HTR-8/SVneo (cell line): ENCODE measurements at places on chromosomes 5 and 9.

GRCh38 chr9:111969061-111969460 lies 72.4 kb downstream of the UGCG start:
- no peak for DNase-seq

GRCh38 chr5:178899289-178899688 lies 3.6 kb downstream of the ZFP2 start:
- no peak for DNase-seq

GRCh38 chr9:116951588-116952435 lies 264.7 kb downstream of the TRIM32 start:
- no peak for DNase-seq

GRCh38 chr9:116549061-116549664 lies 137.9 kb upstream of the TRIM32 start:
- DNase-seq = peak; percentile 82

- no peak for DNase-seq
Observed at GRCh38 chr5:127294829-127295228, 4.2 kb downstream of the MEGF10 start.

DNA sequence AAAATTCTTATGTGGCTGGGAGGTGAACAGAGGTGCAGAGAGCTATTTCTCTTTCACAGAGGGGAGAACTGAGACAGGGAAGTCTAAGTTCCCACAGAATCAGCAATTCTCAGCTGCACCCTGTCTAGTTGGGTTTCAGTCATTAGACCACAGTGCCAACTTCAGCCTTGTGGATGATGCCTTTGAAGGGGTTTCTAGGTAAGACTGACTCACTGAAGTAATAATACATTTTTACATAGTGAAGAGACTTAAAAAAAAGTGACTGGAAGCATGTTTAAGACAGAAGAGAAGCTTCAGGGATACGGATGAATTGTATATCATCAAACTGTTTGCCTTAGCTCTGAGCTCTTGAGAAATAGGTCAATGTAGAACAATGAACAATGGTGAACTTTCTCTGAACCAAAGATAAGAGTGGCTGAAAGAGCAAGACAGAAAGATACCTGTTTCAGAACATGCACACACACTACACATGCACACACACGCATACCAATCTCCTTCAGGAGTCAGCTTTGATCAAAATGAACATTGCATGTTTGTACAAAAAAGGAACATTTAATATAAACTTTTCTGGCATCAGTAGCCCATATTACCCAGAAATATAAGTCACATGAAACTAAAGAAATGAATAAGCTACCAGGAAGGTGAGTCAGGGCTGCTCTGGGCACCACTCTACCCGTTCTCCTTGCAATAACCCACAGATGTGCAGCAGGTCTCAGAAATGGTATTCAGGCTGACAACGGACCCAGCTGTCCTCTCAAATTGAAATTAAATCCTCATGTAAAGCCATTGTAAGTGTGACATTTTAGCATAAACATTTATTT lies 12.6 kb upstream of the FYB1 start:
- DNase-seq = no peak

GRCh38 chr5:36054647-36055046 lies 12.0 kb downstream of the UGT3A2 start:
- no peak for DNase-seq

GRCh38 chr9:76571288-76571687 lies 112.3 kb downstream of the GCNT1 start:
- DNase-seq = no peak

- no peak for DNase-seq
Observed at GRCh38 chr5:96922499-96923244, 13.2 kb upstream of the LNPEP start.

- no peak for DNase-seq
Observed at GRCh38 chr9:8769153-8769552, 969.6 kb upstream of the DMAC1 start.

DNA sequence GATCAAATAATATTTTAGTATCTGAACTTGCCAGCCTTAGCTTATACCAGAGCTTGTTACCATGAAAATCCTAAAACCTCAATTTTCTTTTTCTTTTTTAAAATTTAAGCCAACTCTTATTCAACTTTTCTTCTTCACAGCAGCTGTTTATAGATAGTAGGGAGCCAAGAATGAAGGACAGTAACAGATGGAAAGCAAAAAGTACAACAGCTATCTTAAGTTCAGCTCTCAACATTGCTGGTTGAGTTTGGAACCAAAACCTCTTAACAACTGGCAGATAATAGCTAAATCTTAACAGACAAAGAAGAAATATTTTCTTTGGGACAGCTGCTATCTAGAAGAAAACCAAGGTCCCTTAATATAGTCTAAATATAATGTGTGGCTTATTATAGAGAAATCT lies 74.7 kb downstream of the PJA2 start:
- DNase-seq = no peak

- DNase-seq = no peak
Observed at GRCh38 chr5:67875601-67876000, 340.0 kb upstream of the PIK3R1 start.

DNA sequence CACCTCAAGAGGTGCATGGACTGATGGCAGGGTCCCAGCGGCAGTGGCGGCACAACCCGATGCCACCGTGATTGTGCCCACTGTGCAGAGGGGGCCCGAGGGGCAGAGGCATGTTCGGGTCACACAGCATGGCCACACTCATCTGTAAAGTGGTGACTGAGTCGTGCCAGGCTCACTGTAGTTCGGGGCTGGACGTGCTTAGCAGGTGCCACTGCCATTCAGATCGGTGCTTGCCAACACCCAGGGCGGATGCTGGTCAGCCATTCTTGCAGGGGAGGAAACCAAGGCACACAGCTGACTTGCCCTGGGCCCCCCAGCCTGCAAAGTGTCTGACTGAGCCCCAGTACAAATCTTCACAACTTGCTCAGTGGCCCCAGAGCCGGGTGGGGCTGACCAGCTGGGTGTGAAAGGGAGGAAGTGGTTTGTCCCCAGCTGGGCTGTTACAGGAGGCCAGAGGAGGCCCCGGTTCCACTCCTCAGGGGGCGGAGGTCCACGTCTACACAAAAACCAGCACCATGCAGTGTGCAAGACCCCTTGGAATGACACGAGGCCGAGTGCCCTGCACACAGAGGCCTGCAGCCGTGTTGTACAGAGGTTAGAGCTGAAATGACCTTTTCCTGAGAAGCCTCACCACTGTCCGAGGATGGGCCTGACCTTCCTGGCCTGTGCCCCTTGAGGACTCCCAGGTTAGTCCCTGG lies 17.9 kb downstream of the FGD3 start:
- DNase-seq = no peak

GRCh38 chr9:117151716-117152115 lies 263.1 kb downstream of the ASTN2 start:
- DNase-seq = no peak

- no peak for DNase-seq
Observed at GRCh38 chr5:10639846-10640368, 76.0 kb downstream of the ANKRD33B start.

DNA sequence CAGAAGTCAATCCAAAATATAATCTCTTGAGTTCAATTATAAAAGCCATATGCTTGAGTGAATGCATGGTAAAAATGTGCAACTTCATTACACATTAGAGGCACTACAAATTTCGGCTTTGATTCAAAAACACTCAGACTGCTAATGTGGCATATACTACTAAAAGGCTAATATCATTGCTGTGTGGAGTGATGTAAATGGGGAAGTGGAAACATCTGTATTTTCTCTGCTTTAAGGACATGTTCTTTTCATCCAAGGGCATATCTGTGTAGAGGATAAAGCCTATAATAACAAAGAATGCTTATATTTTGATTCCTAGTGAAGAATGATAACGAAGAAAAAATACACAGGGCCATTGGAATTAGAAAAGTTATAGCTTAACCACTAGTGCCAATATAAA lies 643.9 kb upstream of the ZNF608 start:
- DNase-seq = no peak

GRCh38 chr5:174998131-174998730 lies 273.8 kb downstream of the MSX2 start:
- no peak for DNase-seq

DNA sequence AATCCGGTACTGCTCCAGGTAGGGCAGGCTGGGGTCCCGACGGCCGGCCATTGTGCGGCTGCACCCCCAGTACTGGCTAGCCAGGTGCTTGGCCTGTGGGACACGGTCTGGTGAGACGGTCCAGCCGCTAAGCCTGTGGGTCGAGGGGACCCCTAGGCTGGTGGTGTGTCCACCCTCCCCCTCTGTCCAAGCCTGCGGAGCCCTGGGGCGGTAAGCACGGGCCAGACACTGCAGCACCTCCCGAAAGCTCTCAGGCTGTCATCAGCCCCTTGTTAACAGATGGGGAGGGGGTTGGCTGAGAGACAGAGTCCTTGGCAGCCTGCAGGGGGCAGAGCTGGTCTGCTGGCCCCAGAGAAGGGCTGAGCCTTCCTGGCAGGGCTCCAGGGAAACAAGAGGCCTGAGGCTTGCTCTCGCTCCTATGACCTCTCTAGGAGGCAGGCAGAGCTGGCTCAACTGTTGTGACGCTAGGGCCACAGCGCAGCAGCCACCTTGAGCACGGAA lies 11.8 kb upstream of the MRNIP start:
- DNase-seq = no peak
